ENCODE measurements at places on chromosomes 5 and 9.
A peak's percentile ranks its signal among the peaks of the same experiment; 100 is the strongest.

- no peak overlapping the region for H3K27ac ChIP-seq
- H3K4me3 ChIP-seq, result peak overlapping the region; percentile 38
- no peaks in the 10 kb centered on the region for H3K36me3 ChIP-seq
- H3K4me1 ChIP-seq, result peaks cover 6% of the 10 kb centered on the region
- no peak for DNase-seq
- peaks cover 55% of the 10 kb centered on the region for H3K27me3 ChIP-seq
These were observed 622 bp upstream of the ISL1 start for GRCh38 chr5:51382521-51383130.

GRCh38 chr9:137738703-137739102, 119.9 kb downstream of the EHMT1 start:
- no peaks in the 10 kb centered on the region for H3K36me3 ChIP-seq
- no peaks in the 10 kb centered on the region for H3K27me3 ChIP-seq
- no peak overlapping the region for H3K4me3 ChIP-seq
- DNase-seq, result no peak
- H3K4me1 ChIP-seq, result no peaks in the 10 kb centered on the region

GRCh38 chr5:54388811-54389210, 66.7 kb upstream of the HSPB3 start:
- H3K4me3 ChIP-seq, result no peak overlapping the region
- H3K4me1 ChIP-seq, result no peaks in the 10 kb centered on the region
- no peak for DNase-seq
- no peaks in the 10 kb centered on the region for H3K27me3 ChIP-seq
- H3K27ac ChIP-seq, result no peak overlapping the region

DNA sequence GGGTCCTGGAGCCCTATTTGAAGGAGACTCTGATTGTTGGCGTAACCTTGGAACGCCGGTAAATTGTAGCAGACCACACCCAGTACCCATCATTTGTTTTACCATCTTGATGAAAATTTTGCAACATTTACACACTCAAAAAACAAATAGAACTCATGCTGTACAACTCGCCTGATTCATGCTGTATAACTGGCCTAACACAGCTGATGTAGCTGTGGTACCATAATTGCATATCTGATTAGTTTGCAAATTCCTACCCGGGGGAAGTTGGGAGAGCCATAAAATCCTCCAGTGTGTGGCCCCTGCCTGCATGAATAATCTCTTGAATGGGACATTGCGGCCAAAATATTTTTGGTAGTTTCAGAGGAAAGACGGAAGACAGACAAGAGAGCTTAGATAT, 9.7 kb downstream of the NIPAL4 start:
- H3K27me3 ChIP-seq, result no peaks in the 10 kb centered on the region
- H3K27ac ChIP-seq, result no peak overlapping the region
- no peak for DNase-seq
- H3K36me3 ChIP-seq, result no peaks in the 10 kb centered on the region
- no peak overlapping the region for H3K4me3 ChIP-seq

- no peaks in the 10 kb centered on the region for H3K4me1 ChIP-seq
- H3K27ac ChIP-seq, result no peak overlapping the region
These were observed 53.7 kb downstream of the G3BP1 start for GRCh38 chr5:151825445-151825844.

GRCh38 chr5:103881560-103881959, 319.0 kb upstream of the NUDT12 start:
- no peaks in the 10 kb centered on the region for H3K4me1 ChIP-seq
- H3K27me3 ChIP-seq, result no peaks in the 10 kb centered on the region
- no peak overlapping the region for H3K27ac ChIP-seq
- H3K36me3 ChIP-seq, result no peaks in the 10 kb centered on the region

GRCh38 chr5:37774912-37775483, 64.8 kb downstream of the GDNF start:
- no peak overlapping the region for H3K27ac ChIP-seq
- peak; percentile 54 for DNase-seq
- no peaks in the 10 kb centered on the region for H3K4me1 ChIP-seq
- no peak overlapping the region for H3K4me3 ChIP-seq

- H3K36me3 ChIP-seq, result no peaks in the 10 kb centered on the region
- no peak for DNase-seq
- no peaks in the 10 kb centered on the region for H3K4me1 ChIP-seq
- H3K27me3 ChIP-seq, result no peaks in the 10 kb centered on the region
- no peak overlapping the region for H3K4me3 ChIP-seq
These were observed 613.6 kb upstream of the SEMA6A start for GRCh38 chr5:117188211-117188610.

GRCh38 chr9:70902171-70902570, 219.2 kb downstream of the TRPM3 start:
- no peaks in the 10 kb centered on the region for H3K4me1 ChIP-seq
- no peaks in the 10 kb centered on the region for H3K27me3 ChIP-seq
- H3K27ac ChIP-seq, result no peak overlapping the region
- no peak overlapping the region for H3K4me3 ChIP-seq
- no peaks in the 10 kb centered on the region for H3K36me3 ChIP-seq
- no peak for DNase-seq

DNA sequence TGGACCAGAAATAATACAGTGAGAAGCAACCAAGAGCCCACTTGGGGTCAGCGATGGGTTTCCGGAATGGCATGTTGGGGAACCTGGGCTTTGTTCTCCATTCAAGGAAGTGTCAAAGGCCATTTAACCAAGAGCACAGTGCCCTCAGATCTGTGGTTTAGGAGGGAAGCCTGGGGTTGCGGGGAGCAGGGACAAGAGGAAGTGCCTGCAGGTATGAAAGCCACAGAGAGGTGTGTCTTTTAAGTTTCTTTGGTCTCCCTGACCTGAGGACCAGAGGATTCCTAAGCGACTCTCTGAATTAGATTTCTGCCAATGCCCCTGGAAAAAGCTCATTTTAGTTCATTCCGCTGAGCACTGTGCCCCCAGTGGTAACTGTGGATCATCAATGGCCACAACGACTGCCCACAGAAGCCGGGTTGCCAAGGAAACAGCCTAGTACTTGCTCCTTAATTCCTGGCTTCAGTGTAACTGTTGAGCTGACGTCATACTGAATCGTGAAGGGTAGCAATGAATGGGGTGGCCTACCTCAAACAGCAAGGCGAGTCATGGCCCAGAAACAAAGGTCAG, 107.3 kb upstream of the SPIN1 start:
- no peak overlapping the region for H3K4me3 ChIP-seq
- no peaks in the 10 kb centered on the region for H3K36me3 ChIP-seq

DNA sequence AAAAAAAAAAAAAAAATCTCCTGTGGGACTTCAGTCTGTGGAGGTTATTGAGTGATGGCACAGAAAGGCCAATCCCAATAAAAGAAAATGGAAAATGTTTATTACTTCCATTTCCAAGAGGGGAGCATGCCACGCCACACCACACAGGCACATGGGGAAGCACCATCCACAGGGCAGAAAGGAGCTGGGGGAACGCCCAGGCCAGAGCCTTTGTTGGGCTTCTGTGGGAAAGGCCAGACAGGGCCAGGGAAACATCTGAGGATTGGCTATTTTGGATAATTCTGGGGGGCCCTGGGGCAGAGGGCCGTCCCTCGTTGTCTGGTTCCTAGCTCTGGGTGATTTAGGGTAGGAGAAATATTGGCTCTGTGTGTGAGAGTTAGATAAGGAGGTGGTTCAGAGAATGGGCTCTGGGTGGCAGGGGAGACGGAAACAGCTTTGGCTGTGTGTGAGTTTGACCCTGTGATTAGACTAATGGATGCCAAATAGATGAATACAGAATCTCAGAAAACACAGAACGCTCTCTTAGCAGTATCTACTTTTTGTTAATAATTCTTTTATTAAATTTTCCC, 49.0 kb upstream of the ABL1 start:
- no peaks in the 10 kb centered on the region for H3K36me3 ChIP-seq
- H3K27ac ChIP-seq, result no peak overlapping the region
- H3K4me1 ChIP-seq, result peaks cover 3% of the 10 kb centered on the region
- H3K4me3 ChIP-seq, result no peak overlapping the region

DNA sequence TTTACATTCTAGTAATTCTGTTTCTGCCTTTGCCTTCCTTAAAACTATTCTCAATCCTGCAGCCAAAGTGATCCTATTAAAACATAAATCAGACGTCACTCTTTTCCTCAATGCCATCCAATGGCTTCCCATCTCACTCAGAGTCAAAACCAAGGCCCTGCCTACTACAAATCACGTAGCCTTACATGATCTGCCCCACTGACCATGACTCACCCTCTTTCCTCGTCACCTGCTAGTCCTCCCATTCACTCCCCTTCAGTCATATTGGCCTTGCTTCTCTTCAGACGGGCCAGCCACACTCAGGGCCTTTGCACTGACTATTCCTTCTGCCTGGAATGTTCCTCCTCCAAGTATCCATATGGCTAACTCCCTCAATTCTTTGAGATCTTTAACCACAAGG, 39.0 kb upstream of the DMXL1 start:
- DNase-seq, result no peak
- no peaks in the 10 kb centered on the region for H3K36me3 ChIP-seq
- H3K4me1 ChIP-seq, result no peaks in the 10 kb centered on the region
- no peaks in the 10 kb centered on the region for H3K27me3 ChIP-seq

DNA sequence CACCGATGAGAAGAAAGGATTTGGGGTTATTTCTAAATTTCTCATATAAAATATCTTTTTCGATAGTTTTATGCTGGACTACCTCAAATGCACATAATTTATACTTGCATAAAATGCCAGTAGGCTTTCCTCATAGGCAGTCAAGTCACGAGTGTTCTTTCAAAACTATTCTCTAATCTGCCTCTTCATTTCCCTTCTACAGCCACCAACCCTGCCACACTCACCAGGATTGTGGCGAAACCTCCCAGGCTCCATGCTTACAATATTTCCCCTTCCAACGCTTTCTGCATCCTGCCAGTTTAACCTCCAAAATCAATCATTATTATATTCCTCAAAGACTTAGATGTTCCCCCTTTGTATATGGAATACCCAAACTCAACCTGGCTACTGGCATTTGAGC, 65.4 kb downstream of the FRMD3 start:
- H3K36me3 ChIP-seq, result no peaks in the 10 kb centered on the region
- no peak overlapping the region for H3K4me3 ChIP-seq
- no peaks in the 10 kb centered on the region for H3K4me1 ChIP-seq
- no peak for DNase-seq

GRCh38 chr5:104048231-104048630, 485.6 kb upstream of the NUDT12 start:
- no peak overlapping the region for H3K27ac ChIP-seq
- DNase-seq, result no peak
- no peaks in the 10 kb centered on the region for H3K36me3 ChIP-seq
- H3K4me1 ChIP-seq, result no peaks in the 10 kb centered on the region
- no peaks in the 10 kb centered on the region for H3K27me3 ChIP-seq

DNA sequence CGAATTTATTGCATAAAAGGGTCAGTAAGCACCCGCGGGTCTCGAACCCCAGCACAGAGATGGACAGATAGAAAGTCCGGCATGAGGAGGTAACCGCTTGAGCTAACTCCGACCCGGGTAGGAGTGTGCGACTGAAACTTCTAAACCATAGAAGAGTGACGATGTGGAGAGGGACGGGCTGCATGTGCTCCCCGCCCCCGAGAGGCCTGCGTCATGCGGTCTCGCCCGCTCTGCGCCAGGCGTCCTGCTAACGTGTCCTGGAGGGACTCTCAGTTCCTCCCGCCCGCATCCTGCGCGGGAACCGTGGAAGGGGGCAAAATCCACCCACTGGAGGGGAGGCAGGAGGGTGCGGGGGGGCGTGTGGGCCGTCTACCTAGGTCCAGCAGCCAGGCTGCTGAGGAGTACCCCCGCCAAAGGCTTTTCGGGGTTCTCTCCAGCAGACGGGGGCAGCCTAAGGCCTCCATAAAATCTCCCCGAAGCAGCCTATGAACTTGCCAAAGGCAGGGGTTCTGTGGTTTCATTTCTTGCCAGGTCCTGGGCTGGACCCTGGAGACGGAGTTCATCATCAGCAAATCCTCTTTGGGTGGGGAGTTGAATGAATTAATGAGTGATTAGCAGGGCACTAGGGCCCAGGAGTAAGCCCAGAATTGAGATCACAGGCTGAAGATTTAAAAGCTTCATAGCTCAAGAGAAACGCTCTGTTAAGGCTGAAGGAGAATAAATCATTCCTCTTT, 51.9 kb downstream of the TGFBI start:
- H3K27ac ChIP-seq, result no peak overlapping the region
- no peaks in the 10 kb centered on the region for H3K4me1 ChIP-seq
- no peaks in the 10 kb centered on the region for H3K36me3 ChIP-seq
- H3K27me3 ChIP-seq, result no peaks in the 10 kb centered on the region
- peak overlapping the region; percentile 80 for H3K4me3 ChIP-seq

DNA sequence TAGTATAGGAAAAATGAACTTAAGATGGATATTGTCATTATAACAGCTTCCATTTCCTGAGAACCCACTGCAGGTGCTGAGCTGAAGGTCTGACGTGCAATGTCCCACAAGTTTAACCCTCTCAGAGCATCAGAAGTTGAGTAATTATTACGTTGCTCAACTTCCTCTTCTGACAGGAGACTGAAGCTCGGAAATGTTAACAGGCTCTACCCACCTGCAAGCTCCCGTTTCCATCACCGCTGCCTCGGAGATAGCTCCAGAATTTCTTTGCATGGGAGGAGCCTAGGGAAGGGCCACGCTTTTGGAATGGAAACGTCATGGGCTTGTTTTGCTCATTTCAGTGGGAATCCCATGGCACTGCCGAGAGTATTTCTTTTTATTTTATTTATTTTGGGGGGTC, 1.0 kb upstream of the NTMT1 start:
- H3K36me3 ChIP-seq, result peaks cover 6% of the 10 kb centered on the region
- DNase-seq, result no peak
- no peak overlapping the region for H3K4me3 ChIP-seq
- peaks cover 3% of the 10 kb centered on the region for H3K4me1 ChIP-seq
- peaks cover 10% of the 10 kb centered on the region for H3K27me3 ChIP-seq

- H3K27ac ChIP-seq, result no peak overlapping the region
- no peak for DNase-seq
- H3K4me3 ChIP-seq, result no peak overlapping the region
- no peaks in the 10 kb centered on the region for H3K27me3 ChIP-seq
- H3K36me3 ChIP-seq, result no peaks in the 10 kb centered on the region
- H3K4me1 ChIP-seq, result peaks cover 15% of the 10 kb centered on the region
These were observed 138.9 kb downstream of the RGS3 start for GRCh38 chr9:113602126-113603047.

DNA sequence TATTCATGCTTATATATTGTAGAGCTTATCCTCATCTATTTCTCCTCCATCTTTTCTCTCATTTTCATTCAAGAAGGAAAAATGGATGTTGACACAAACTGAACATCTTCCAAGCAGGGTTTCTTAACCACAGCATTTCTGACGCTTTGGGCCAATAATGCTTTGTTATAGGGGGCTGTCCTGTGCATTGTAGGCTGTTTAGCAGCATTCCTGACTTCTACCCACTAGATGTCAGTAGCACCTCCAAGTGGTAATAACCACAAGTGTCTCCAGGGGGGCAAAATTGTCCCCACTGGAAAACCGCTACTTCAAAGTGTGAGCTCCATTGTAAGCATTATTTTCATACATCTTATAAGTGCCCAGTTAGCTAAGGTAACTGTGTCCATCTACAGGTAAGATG, 2.6 kb upstream of the TXNDC8 start:
- no peaks in the 10 kb centered on the region for H3K4me1 ChIP-seq
- H3K4me3 ChIP-seq, result no peak overlapping the region
- H3K27ac ChIP-seq, result no peak overlapping the region
- no peaks in the 10 kb centered on the region for H3K27me3 ChIP-seq
- H3K36me3 ChIP-seq, result no peaks in the 10 kb centered on the region
- peak; percentile 7 for DNase-seq

GRCh38 chr9:131097948-131098278, 1.6 kb downstream of the AIF1L start:
- peaks cover 5% of the 10 kb centered on the region for H3K36me3 ChIP-seq
- no peak overlapping the region for H3K4me3 ChIP-seq
- peaks cover 20% of the 10 kb centered on the region for H3K4me1 ChIP-seq
- no peak for DNase-seq

- no peaks in the 10 kb centered on the region for H3K36me3 ChIP-seq
- H3K27me3 ChIP-seq, result no peaks in the 10 kb centered on the region
- H3K27ac ChIP-seq, result no peak overlapping the region
- no peak overlapping the region for H3K4me3 ChIP-seq
- H3K4me1 ChIP-seq, result no peaks in the 10 kb centered on the region
- DNase-seq, result peak; percentile 11
These were observed 26.3 kb downstream of the SPZ1 start for GRCh38 chr5:80346055-80346454.
